ENCODE measurements at places on chromosomes 13 and 19.

DNA sequence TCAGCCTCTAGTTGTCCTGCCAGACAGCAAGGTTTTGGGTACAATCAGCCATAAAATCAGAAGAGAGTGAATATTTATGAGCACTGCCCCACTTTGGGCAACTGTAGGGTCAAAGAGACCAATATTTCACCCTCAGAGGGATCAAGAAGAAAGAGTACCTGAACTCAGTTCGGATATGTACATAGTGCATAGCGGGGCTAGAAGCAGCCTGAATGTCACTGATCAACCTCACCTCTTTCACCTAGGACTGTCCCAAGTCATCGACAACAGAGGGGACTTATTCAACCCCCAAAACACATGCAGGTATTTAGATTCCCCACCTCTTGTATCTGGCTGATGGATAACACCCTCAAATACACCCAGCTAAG is 446.9 kb downstream of the COG6 start:
- DNase-seq = no peak

- DNase-seq = no peak
Observed at GRCh38 chr13:77034881-77035280, 7.9 kb upstream of the FBXL3 start.

DNA sequence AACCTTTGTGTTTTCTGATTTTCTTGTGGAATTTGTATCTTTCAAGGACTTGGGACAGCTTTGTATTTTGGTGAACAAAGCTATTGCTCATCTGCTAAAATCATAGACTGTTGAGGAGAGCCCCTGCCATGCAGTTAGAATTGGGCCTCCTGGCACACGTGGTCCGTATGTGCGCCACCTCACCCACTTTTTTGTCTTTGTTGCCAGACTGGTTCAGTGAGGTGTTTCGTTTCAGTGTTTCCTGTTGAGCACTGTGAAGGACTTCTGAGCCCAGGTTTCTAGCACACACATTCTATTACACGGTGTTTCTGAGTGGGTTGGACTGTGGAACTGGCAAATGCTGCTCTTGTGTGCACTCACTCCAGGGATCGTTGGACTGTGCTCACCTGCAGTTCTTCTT is 37.6 kb upstream of the RNF113B start:
- no peak for DNase-seq

DNA sequence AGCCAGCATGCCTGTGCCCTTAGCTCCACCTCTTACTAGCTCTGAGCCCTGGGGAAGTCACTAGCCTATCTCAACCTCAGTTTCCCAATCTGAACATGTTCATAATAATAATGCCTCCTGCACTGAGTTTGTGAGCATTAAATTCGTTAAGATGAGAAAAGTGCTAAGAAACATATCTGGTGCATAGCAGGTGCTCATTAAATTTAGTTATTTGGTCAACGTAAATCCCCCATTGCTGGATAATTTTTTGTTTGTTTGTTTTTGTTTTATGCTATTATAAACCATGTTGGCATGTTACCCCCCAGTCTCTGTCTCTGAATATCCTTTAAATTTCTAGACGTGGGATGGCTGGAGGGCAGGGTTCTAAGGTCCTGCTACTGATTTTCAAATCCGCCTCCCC is 10.6 kb downstream of the FCGBP start:
- no peak for DNase-seq

GRCh38 chr13:50132904-50133357 is 117.7 kb downstream of the KCNRG start:
- no peak for DNase-seq

GRCh38 chr13:100826441-100826840 is 151.8 kb upstream of the TMTC4 start:
- no peak for DNase-seq

GRCh38 chr13:94658926-94659597 is 53.3 kb downstream of the SOX21 start:
- no peak for DNase-seq

- DNase-seq = no peak
Observed at GRCh38 chr13:29101905-29102304, 281.8 kb downstream of the MTUS2 start.

DNA sequence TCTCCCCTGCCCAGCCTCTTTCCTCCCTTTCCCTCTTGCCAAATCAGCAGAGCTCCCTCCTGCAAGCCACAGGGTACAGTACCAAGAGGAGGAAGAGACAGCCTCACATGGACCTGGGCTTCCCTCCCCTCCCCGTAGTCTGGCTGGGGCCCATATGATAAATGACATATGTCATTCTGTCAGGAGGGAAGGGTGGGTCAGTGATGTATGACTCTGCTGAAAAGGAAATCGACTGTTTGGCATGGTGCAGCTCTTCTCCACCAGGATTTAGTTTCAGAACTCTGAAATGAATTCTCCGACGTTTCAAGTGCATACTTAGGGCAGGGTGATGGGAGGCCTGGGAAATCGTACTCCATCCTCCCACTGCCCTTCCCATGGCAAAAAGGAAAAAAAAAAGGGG is 9.8 kb downstream of the TSHZ3 start:
- no peak for DNase-seq

DNA sequence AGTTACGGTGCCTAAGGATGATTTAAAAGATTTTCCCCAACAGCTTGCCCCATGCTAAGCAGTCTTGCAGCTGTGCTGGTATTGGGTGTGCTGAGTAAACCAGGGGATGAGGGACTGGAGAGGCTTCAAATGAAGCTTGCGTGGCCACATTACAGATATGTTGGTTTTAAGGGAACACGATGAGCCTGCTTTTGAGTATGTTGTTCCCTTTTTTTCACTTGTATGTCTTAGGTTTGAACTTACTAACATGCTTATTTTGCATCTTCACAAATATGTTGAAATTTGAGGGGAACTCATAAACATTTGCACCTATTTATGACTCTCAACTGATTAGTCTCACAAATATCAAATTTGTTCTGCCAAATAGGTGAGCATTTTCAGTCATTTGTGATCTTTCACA is 2.0 kb upstream of the IL17D start:
- no peak for DNase-seq

- no peak for DNase-seq
Observed at GRCh38 chr19:15469513-15470297, 5.4 kb upstream of the RASAL3 start.

DNA sequence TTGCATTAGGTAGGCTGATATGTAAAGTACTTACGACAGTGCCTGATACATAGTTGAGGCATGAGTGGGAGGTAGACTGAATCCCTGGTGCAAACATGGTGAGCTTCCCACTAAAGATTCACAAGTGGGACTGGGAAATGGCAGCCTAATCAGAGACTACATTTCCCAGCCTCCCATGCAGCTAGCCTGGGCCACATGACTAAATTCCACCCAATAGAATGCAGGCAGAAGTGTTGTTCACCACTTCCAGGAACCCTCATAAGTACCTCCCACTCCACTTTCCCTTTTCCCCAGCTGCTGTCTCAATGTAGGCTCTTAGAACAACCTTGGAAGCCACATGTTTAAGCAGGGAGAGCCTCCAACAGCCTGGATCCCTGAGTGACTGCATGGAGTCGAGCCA is 104.9 kb downstream of the CACNA1A start:
- DNase-seq = no peak

DNA sequence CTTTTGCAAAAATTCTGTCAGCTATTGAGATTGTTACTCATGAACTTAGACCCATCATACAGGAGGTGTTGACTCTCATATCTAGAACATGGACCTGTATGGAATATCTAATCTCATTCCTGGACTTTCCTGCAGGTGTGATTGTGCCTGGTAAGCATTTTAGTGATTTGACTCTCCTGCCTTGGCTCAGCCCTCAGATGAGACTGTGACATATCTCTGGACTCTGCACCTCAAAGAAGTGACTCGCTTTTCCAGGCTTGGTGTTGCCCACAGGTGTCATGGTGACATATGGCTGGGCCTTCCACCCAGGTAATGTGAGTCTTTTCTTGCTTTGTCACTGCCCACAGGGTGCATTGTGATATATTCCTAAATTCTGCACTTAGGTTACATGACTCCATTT is 17.8 kb upstream of the ZNF726 start:
- no peak for DNase-seq

GRCh38 chr13:93765062-93765461 is 538.5 kb downstream of the GPC6 start:
- DNase-seq = no peak

GRCh38 chr13:43936647-43937046 is 56.9 kb downstream of the LACC1 start:
- DNase-seq = no peak

DNA sequence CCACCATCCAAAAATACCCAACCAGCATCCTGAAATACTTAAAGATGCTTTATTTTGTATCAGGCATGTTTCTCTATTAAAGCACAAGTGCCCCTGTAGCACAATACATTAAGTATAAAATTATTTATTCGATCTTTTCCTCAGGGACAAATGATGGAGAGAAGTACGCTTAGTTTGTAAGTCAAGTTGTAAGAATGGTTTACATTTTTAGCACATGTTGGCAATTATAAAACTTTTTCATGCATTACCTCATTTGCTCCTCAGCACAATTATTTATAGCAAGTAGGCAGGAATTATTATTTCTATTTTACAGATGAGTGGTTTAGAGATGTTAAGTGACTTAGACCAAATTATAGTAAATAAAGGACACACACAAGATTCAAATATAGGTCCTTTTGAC is 232.6 kb upstream of the HTR2A start:
- no peak for DNase-seq

DNA sequence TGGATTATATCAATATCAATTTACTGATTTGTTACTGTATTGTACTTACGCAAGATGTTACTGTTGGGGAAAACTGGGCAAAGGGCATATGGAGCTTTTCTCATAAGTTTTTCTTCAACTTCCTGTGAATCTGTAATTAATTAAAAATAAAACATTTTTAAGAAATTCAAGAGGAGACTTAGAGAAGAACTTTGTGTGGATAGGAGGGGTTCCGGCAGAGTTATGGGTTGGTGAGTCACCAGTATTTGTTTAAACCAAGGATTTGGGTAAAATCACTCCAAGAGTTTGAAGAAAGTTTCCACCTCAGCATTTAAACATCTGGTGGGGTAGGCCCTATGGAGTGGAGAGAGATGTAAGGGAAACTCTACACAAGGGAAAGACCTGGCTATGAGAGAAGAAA is 379.6 kb downstream of the TSHZ3 start:
- no peak for DNase-seq

- no peak for DNase-seq
Observed at GRCh38 chr19:47407417-47407774, 11.9 kb downstream of the MEIS3 start.

GRCh38 chr19:3494051-3494450 is 6.4 kb downstream of the DOHH start:
- no peak for DNase-seq

DNA sequence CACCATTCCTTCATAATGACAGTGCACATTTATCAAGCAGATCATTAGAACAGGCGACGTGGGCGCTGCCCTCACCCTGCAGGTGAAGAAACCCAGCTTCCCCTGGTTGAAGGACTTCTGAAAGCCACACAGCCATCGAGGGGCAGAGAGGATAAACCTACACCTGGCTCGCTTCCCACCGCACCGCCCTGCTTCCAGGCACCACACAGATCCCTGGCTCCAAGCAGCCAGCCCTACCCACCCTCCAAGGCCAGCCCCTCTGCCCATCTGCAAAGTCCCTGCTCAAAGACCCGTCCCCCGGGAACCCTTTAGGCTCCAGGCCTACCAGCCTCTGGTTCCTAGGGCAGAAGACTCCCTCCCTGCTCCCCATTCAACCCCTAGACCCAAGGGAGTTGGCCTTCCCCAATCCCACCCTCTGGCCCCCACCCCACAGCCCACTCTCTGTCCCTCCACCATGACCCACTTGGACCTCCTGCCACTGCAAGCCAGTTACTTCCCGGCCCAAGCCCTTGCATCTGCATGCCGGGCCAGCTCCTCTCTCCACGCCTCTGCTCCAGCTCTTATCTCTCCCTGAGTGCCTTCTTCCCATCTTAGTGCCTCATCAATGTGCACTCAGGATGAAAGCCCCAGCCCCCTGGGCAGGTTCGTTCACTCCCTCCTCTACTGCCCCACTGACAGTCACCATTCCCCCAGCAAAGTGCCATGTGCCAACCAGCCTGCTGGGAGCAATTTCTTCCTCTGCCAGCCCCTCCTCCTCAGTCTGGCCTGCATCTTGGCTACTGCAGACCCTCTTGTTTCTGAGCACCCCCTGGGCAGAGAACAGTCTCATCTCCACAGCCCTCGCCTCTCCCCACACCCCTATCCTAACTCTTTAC is 28.0 kb downstream of the PEPD start:
- DNase-seq = no peak

DNA sequence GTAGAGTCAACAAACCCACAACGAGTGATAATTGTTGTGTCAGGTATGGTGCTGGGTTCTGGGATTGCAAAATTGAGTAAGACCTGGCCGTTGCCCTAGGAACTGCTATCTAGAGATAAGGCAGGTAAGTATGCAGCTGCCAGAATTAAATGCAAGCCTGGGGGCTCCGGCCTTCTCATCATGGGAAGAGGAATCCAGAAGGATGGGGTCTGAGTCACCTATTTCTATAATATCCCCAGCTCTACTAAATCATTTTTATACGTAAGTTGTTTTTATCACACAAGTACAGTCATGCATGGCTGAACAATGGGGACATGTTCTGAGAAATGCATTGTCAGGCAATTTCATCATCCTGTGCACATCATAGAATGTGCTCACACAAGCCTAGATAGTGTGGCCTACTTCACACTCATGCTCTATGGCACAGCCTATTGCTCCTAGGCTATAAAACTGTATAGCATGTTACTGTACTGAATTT is 203.0 kb downstream of the KLF5 start:
- no peak for DNase-seq

GRCh38 chr19:35569281-35569781 is 5.9 kb upstream of the ATP4A start:
- no peak for DNase-seq

Measured in T-helper 17 cell (primary cell).